Left forelimb (tissue), 1 donor: ENCODE measurements at places on chromosomes 6 and 20.
A peak's percentile ranks its signal among the peaks of the same experiment; 100 is the strongest.

DNA sequence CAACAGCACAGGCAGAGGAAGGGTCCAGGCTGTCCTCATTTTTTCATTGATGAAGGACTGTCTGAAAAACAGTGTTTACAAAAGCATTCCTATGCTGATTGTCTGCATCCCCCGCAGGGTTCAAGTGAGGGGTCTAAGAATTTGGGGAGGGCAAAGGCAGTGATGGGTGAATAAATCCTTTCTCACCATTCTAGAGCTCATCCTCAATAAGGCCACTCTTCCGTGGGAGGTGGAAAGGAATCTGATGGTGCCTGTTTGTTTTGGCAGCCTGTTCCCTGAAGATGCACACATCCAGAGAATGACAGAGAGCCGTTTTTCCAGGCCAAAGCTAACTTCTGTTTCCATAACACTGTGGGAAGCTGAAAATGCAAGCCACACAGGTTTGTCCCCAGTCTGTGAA lies 164.5 kb downstream of the MOXD1 start:
- DNase-seq: no peak

- no peak for DNase-seq
These were observed 110.7 kb downstream of the FIG4 start for GRCh38 chr6:109801794-109802193.

- peak; percentile 83 for DNase-seq
These were observed at the start of gene HMGCLL1 for GRCh38 chr6:55578537-55579363. HMGCLL1 (minus strand) TSS chr6:55579192; CDS start chr6:55579055, 137 bp downstream.

GRCh38 chr6:34638834-34639736 lies 57.5 kb downstream of the ILRUN start:
- no peak for DNase-seq

- no peak for DNase-seq
These were observed 1.3 kb downstream of the KPNA5 start for GRCh38 chr6:116682334-116682712.

DNA sequence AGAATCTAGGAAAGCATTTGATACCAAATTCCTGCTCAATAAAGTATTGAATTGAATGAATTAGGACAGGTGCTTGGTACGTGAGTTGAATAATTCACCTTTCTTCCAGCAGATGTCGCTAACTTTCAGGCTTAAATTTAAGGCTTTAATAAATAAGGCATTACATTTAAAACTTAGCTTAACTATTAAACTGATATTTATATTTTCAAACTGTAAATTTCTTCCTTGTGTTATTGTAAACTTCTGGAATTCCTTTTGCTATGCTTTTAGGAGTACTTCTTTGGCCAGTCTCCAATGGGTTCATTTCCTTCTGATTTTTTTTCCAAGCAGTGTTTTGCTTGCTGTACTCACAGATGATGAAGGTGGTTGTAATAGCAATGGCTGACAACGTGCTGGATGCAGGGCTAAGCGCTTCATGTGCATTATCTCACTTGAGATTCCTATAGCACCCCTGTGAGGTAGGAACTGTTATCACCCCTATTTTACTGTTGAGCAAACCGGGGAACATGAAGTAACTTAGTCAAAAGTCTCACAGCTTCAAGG lies 71.3 kb upstream of the SLC2A12 start:
- DNase-seq: no peak

DNA sequence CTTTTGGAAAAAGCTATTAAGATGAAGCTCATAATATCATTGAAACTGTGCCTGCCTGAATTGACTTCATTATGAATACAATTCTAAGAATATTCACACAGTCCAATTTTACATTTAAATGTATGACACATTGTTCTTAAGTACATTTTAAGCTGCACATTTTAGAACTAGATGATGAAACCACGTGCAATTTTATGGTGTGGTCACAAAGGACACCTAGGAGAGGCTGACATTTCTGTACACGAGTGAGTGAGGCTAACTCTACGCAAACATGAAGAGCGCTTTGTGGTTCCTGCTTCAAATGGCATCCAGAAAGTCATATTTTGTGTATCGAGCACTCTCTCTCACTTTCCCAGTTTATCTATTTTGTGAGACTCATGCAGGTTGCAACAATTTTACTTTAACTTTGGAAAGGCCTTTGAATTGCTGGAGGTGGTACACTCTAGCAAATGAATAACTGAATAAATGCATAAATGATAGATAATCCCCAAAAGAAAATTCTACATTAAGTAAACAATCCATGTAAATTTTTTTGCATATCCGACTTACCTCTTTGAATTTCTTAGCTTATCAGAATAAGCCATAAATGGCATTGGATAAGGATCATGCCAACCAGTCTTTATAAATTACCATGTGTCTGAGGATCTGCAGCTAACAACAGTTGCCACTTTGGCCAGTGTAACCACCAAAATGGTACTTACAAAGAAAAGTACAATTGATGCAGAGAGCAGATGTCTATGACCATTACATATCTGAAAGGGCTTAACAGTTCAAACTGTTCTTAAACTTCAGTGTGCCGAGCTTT lies 97.3 kb downstream of the NRSN1 start:
- DNase-seq: no peak

DNA sequence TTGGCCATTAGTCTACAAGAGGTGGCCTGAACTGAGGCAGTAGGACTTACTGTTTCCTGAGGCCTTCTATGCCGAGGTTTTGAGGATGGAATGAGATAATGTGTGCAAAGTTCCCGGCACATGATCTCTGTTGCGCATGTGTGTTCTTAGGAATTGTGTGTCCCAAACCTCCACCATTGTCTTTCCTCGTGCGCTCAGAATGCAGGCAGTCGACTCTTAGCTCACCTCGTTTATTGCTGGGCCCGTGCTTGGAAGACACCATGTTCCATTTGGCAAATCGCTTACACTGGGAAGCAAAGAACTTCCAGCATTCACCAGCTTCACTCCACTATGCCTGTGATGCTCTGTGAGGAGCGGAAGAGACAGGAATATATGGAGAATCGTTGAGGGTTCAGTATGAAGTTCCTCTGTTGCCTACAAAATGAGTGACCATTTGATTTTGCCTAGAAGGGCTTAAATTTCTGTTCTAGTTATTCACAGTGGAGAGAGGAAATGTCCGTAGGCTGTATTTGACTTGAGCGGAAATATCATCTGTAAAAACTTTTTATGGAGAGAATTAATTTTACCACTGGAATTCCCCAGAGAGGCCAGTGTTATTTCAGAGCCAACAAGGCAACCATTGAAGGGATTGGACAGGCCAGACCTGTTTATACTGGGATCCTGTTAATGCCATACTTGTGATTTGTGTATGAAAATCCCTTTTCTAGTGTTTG lies 75.7 kb upstream of the CLDN20 start:
- no peak for DNase-seq

GRCh38 chr6:43575105-43575771 lies 600 bp downstream of the XPO5 start:
- DNase-seq: peak; percentile 64

DNA sequence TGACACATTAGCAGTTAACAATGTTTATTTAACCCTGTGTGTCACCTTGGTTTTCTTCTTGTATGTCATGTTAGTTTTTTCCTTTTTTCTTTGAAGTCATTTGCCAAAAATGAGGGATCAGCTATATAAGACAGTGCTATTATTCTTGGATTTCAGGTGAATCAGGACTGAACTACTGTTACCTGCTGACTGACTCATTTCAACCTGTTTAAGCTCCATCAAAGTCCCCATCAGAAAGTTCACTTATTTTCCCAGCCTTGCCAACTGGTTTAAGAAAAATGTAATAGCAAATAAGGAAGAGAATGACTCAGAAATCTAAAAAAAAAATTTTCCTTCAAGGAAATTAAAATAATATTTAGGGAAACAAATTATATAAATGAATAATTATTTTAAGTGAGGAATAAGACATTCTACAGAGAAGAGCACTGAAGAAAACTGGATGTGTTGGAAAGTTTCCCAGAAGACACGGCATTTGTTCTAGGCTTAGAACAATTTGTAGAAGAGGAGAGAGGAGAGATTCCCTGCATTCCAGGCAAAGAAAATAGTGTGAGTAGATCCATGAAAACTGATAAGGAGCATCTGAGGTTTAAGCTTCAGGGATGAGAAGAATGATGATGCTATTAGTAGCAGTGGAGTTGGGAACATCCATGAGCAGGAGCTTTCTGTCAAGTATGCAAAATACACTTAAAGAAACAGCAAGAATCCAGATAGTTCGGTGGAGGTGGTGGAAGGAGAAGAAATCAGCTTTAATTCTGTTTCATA lies 84.9 kb upstream of the SIM1 start:
- DNase-seq: no peak

DNA sequence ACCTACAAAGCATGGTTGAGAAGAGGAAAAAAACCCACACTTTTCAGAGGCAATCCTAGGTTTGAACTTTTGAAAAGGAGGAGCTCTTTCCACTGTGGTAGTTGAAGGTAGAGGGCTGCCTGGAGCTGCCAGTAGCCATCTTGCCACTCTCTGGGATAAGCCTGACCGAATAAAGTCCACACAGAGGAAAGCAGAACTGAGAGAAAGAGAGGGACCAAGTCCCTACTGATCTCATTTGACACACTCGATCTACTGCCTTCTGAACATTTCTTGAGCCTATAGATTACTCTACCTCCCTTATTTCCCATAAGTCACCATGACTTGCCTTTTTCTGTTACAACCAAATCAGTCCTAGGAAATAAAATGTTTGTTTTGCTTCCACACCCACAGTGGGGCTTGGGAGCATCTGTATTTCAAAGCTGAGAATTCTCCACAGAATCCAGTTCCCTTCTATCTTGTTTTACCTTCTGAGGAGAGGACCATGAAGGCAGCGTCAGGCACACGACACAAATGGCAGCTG lies 147.0 kb upstream of the PTPRK start:
- no peak for DNase-seq

GRCh38 chr6:8429821-8430220 lies 5.5 kb downstream of the SLC35B3 start:
- no peak for DNase-seq

DNA sequence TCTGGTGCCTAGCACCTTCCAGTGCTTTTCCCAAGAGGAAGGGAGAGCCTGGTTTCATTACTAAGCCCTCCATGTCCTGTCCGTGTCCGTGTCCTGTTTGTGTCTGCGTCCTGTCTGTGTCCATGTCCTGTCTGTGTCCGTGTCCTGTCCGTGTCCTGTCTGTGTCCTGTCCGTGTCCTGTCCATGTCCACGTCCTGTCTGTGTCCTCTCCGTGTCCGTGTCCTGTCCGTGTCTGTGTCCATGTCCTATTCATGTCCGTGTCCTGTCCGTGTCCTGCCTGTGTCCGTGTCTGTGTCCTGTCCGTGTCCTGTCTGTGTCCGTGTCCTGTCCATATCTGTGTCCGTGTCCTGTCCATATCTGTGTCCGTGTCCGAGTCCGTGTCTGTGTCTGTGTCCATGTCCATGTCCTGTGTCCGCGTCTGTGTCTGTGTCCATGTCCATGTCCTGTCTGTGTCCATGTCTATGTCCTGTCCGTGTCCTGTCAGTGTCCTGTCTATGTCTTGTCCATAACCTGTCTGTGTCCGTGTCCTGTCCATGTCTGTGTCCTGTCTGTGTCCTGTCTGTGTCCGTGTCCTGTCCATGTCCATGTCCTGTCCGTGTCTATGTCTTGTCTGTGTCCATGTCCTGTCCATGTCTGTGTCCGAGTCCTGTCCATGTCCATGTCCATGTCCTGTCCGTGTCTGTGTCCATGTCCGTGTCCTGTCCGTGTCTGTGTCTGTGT lies 54.4 kb upstream of the BHLHE23 start:
- peak; percentile 53 for DNase-seq

GRCh38 chr6:4935486-4935885 lies 68.4 kb downstream of the RPP40 start:
- DNase-seq: no peak

- peak; percentile 95 for DNase-seq
These were observed at the start of gene MAN1A1 for GRCh38 chr6:119349361-119350201. MAN1A1 (minus strand) TSS chr6:119349761; CDS start chr6:119349065, 696 bp downstream.

GRCh38 chr6:56222499-56222898 lies 24.9 kb downstream of the COL21A1 start:
- no peak for DNase-seq

DNA sequence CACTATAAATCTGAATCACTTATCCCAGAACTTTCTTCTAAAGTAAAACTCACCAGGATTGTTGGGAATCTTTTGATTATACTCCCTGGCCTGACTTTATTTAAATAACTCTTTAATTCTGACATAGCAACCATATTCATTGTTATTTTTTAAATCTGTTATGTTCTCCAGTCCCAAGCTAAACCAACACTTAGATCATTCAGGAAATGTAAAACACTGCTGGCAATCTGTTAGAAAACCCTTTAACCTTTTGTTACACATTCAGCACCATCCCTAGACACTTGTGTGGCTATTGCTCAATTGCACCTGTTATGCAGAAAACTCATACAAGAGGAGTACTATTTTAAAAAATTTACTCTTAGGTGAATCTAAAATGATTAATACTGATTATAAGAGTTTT lies 101.8 kb upstream of the NHSL1 start:
- DNase-seq: no peak

DNA sequence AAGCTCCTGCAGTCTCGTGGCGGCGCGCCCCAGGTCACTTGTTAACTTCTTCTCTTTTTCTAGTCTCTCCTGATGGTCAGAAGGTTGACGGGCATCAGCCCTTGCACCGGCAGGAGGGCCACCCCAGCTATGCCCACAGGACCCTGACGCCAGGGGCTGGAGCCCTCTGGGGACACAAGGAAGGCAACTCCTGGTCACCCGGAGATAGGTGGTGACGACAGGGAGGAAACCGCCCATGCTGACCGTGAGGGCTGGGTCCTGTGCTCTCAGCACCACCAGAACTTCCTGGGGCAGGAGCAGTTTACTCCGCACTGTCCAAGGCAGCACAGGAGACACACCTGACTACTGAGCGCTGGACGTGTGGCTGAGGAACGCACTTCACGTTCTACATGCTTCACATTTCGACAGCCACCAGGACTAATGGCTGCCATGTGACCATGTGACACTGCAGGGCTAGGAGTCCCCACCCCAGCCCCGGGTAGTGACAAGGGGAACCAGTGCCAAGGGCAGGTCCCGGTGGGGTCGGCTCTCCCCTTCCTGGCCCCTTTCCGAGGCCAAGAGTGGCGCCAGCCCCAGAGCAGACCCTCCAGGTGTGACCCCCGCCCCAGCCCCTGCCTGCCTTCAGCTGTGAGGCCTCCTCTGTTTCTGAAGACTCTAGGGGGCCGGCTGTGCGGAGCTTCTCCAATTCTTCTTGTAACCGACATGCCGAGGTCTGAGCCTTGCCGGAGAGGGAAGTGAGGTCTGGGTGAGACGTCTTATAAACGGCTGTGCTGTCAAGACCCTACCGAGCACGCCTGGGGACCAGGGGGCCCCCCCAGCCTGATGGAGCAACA lies 45.2 kb downstream of the DSTN start:
- DNase-seq: peak; percentile 68

- DNase-seq: no peak
These were observed 963 bp upstream of the RMND1 start for GRCh38 chr6:151452750-151453427.

GRCh38 chr6:111553580-111553979 lies 52.1 kb downstream of the TRAF3IP2 start:
- no peak for DNase-seq

GRCh38 chr6:45052325-45052724 lies 275.8 kb upstream of the RUNX2 start:
- no peak for DNase-seq

DNA sequence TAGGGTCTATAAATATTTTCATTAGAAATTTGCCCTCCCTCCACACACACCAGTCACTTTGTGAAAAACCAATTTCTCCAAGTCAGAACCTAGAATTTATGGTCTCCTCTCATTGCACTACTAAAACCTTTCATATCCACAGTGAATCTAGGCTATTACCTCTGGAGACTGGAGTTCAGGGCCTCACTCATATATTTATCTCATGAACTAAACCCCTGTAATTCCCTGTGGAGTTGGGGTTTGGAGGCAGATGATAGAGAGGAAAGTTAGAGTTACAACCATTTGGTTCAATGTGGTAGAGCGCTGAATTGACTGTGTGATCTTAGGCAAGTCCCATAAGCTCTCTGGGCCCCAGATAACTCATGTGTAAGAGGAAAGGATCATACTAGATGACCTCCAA lies 18.2 kb upstream of the CEP85L start:
- no peak for DNase-seq
